ENCODE measurements at places on chromosomes 12 and 14.

DNA sequence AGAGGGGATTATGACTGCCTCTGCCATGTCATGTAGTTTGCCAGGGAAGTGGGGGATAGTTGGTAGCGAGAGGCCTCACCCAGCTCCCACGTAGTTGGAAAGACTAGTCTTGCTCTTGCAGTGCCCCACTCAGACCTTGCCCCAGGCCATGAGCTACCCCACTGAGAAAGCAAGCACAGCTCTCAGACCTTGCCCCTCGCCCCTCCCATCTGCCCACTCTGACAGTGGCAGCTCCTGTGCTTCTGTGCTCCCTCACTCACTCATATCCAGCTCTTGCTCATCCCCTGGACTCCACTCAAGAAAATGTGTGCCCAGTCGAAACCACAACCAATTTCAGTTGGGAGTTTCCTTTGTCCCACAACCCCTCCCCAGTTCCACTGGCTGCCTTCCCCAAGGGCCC lies 55.5 kb upstream of the BDKRB2 start:
- no peak for DNase-seq

- DNase-seq: no peak
Measured at GRCh38 chr12:14810953-14811483, 3.0 kb downstream of the SMCO3 start.

DNA sequence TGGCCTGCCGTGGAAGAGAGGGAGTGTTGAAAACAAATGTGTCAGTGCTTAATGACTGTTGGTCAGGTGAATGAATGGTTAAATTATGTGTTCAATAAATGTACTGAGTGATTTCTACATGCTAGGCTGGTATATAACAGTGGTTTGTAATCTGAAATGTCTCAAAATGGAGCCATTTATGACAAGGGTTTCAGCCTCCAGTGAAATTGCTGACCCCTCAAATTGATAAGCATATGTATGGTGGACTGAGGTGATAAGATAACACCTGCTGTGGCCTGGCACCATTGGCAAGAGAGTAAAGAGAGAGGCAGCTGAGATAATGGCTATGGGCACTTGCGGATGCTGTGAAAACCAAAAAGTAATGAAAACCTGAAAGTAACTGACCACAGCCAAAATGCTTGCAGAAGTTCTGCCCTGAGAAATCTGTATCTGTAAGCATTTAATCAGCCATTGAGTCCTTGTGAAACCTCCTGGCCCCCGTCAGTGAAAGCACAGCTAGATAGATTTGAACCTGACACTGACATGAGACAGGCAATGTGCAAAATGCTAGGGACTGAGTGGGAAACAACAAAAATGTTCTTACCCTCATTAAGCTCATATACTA lies 1.4 kb upstream of the BCAT1 start:
- DNase-seq: no peak

DNA sequence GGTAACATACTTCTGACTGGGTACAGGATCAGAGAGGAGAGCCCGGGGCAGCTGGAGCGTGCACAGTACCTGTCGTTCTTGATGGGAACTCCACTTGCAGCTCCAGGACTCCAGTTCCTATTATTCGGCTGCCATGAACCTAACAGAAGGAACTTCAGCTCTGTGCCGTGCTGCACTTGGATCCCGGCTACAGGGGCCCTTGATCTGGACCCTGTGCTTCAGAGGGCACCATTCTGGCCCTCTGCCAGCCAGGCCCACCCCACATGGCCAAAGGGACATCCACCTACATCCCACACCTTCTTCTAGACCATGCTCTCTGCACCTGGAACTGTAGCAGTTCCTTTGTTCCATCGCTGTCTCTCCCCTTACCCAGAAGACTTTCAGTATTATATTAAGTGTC lies 58.2 kb downstream of the PAX9 start:
- no peak for DNase-seq

GRCh38 chr14:98959958-98960616 lies 311.9 kb downstream of the BCL11B start:
- no peak for DNase-seq

DNA sequence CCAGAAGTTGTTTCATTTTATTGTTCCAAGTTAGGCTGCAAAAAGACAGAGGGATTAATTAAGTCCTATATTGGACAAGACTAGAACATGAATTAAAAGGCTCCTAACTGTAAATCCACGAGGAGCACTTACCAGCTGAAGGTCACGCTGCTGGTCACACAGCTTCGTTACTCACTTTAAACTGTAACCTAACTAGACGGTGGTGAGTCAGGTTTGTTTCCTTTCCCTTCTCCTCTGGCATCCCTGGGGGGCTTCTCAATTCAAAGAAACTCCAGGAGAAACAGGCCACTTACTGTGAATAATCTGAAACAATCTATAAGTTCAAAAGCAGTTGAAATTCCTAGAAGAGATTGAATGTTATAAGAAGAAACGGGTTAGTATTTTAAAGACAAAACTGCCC lies 331.4 kb downstream of the BCAT1 start:
- DNase-seq: no peak

- DNase-seq: no peak
Measured at GRCh38 chr12:105554223-105554678, 223.8 kb downstream of the C12orf75 start.

- DNase-seq: no peak
Measured at GRCh38 chr12:18281941-18282340, 20.6 kb downstream of the PIK3C2G start.

GRCh38 chr12:130813436-130813835 lies 25.6 kb downstream of the STX2 start:
- DNase-seq: no peak

DNA sequence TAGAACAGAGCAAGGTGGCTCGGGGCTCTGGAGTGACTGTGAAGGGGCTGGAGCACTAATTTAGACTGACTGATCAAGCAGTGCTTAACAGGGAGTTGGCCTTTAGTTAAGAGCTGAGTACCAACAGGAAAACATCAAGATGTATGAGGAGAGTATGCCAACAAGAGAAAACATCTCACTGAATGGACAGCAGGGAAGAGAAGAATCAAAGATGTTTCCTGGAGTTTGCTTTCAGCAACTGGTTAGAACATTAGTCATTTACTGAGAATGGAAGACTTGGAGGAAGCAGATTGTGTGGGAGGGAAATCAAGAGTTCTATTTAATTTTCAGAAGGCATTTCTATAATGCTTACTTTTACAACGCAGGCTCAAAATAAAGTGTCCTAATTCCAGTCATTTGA lies 259.3 kb downstream of the ADAMTS20 start:
- DNase-seq: no peak

Measured in stimulated activated CD4-positive, alpha-beta T cell treated with anti-CD3 and anti-CD28 coated beads, Interleukin-2, amount 100 ng/mL, for 48 hours (primary cell).